ENCODE measurements at places on chromosomes 5 and 9. TPM values are rescaled to one million over a fixed set of nuclear protein-coding genes. Genes with fewer than 3 reads are reported as not detected.

The FRMPD1 gene
- 0.28 TPM for total RNA-seq

The C9orf153 gene
- total RNA-seq = 0.99 TPM

- H3K27me3 ChIP-seq = peaks cover 27% of the 10 kb centered on the region
- peaks cover 22% of the 10 kb centered on the region for H3K4me1 ChIP-seq
- DNase-seq = peak; percentile 63
- no peaks in the 10 kb centered on the region for H3K36me3 ChIP-seq
- H3K4me3 ChIP-seq = no peak overlapping the region
These were observed 1.0 kb upstream of the TSLP start for GRCh38 chr5:111070272-111071134.

- no peaks in the 10 kb centered on the region for H3K27me3 ChIP-seq
- no peaks in the 10 kb centered on the region for H3K4me1 ChIP-seq
- no peak overlapping the region for H3K4me3 ChIP-seq
These were observed 130.2 kb upstream of the LIFR start for GRCh38 chr5:38686658-38687057.

DNA sequence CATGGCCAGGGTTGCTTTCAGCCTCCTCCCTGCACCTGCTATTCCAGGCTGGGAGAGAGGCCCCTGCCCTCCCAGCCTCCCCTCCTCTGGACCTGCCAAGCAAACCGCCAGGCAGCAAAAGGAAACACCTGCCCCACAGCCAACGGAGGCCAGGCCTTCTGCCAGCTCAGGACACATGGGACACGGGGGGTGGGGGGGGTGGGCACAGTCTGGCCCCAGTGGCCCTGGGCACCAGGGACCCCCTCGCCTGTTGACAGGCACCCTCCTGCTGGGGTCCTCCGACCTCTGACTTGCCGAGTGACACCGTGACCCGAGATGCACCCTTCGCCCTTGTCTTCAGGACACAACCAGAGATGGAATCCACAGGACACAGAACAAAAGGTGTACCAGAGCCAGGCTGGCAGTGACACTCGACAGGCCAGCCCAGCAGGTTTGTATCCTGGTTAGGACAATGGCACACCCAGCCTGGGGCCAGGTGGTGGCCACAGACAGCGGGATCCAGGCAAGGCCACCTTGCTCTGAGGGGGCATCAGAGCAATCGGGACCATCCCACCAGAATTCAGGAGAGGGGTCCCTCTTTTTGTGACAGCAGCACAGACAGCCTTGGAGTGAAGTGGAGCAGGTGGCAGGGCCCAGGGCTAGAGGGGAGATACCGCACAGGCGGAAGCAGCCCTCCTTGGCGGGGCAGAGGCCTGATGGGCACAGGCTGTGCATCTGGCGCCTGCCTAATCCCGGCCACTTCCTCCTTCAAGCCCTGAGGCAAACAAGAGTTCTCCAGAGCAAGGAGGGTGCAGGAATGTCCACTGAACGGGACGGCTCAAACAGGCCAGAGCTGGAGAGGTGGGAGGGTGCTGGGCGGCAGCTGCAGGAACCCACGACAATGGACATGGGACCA lies 1.3 kb upstream of the TMEM210 start:
- no peak overlapping the region for H3K4me3 ChIP-seq
- H3K36me3 ChIP-seq = no peaks in the 10 kb centered on the region
- H3K27ac ChIP-seq = no peak overlapping the region
- H3K27me3 ChIP-seq = peaks cover 57% of the 10 kb centered on the region
- peaks cover 17% of the 10 kb centered on the region for H3K4me1 ChIP-seq

The SHISAL2B gene
- total RNA-seq = not detected

DNA sequence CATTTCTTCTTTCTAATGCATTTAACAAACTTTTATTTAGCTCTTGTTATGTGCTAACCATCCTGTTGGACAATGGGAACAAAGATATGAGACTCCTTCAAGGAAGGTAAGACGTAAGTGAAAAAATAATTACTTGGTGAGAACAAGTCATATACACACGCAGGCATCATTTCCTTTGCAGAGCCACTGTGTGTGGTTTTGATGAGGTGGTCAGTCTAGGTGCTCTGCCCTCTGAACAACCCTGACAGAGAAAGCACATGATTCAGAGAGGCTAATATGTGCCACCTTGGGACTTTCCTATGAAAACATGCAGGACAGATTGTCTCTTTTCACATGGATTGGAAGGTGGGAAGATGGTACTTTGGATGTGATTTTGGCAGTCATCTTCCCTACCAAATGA lies 1162.5 kb upstream of the DMAC1 start:
- H3K27me3 ChIP-seq = no peaks in the 10 kb centered on the region
- H3K4me3 ChIP-seq = no peak overlapping the region
